ENCODE measurements at places on chromosomes 2 and 18. TPM values are rescaled to one million over a fixed set of nuclear protein-coding genes. Genes with fewer than 3 reads are reported as not detected.

The C2orf92 gene
- total RNA-seq, result 0.77 TPM

The ELP2 gene
- total RNA-seq, result 309 TPM

The ALK gene
- under 0.01 TPM for total RNA-seq

The STON1 gene
- total RNA-seq, result 12.1 TPM

The CFAP210 gene
- total RNA-seq, result not detected

The FOXI3 gene
- total RNA-seq, result not detected
